Femur (tissue), 1 donor: ENCODE measurements at places on chromosomes 12 and 14.

DNA sequence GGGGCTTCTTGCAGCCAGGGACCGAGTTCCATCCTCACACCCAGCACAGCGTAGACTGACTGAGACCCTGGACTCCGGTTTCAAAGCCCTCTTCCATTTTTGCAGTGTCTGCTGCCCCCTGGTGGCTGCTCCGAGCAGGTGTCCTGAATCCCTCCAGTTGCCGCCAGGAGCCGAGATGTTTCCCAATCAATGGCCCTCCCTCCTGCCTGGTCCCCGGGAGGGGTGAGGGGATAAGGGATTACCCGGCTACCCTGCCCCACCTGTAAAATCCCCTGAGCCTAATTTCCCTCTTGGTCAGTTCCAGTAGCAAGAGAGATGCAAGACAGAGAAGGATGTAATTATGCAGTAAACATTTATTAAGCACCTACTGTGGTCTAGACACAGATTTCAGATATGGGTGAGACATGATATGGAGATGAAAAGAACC is 55.0 kb downstream of the PHETA1 start:
- peak; percentile 81 for DNase-seq

DNA sequence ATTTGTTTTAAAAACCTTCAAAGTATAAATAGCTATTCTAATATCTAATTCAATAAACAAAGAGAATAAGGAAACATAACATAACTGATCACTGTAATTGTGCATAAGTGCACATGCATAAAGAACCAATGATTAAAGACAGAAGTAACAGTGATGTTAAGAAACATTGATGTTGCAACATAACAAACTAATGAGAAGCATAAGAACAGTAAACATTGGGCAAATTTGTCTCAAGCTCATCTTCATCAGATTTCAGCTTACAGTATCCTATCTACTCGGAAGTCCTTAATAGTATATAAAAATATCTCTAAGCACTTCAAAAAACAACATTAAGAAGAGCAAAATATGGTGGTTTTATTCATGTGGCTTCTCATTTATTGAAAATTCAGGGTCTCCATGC is 97.6 kb downstream of the GARIN6 start:
- DNase-seq, result no peak

GRCh38 chr14:23009939-23010726 is at the start of gene C14orf93:
Gene C14orf93 (minus strand): TSS chr14:23010143. CDS start chr14:22999023, 11,120 bp downstream.
- peak; percentile 90 for DNase-seq

GRCh38 chr12:95440401-95440800 is 33.6 kb upstream of the METAP2 start:
- no peak for DNase-seq

DNA sequence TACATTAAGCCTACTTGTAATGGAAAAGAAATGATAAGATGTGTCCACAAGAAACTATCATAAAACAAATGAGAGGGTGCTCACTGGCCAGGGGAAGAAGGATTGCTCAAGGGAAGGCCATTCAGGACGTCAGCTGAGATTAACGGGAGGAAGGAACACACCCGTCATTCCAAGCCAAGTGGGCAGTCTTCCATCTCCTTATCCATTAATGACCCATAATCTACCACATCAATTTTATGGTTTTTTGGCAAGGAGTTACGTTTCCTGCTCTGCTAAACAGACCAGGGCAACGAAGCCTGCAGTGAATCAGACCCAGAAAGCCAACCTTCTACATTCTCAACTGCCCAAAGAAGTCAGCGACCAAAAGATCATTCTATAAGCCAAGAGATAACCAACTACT is 25.1 kb downstream of the PRKAB1 start:
- no peak for DNase-seq

DNA sequence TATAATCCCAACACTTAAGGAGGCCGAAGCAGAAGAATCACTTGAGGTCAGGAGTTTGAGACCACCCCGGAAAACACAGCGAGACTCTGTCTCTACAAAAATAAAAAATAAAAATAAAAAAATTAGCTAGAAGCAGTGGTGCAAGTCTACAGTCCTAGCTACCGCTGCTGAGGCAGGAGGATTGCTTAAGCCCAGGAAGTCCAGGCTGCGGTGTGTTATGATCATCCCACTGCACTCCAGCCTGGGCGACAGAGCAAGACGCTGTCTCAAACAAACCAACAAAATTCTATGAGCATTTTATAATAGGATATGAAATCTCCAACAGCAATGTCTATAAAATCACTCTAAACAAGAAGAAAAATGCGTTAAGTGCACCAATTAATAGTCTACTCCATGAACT is 75.3 kb downstream of the PPP1R12A start:
- DNase-seq, result no peak

DNA sequence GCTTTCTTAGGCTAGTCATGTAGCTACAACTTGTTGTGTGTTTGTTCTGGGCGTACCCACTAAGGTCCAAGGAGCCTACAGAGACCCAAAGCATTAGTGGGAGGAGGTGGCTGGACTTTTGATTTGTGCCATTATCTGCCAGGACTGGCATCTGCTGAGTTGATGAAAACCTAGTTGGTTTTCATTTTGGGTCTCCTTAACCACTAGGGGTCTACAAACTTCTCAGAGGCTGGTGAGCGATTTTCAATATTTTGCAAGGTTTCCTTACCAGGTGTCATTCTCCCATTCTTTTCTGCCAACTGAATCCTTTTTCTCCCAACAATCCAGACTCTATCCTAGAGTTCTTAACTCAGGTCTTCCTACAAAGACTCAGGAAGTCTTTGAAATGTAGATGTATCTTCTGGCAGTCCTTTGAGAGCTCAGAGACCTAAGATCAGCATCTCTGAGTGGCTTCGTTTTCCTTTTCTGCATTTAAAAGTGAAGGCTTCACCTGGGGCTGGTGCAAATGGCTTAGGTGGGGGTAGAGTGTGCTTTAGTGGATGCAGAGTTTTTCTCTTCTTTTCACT is 150.0 kb upstream of the RMST start:
- no peak for DNase-seq

- peak; percentile 24 for DNase-seq
Observed at GRCh38 chr14:45252366-45253069, 484 bp downstream of the MIS18BP1 start.

DNA sequence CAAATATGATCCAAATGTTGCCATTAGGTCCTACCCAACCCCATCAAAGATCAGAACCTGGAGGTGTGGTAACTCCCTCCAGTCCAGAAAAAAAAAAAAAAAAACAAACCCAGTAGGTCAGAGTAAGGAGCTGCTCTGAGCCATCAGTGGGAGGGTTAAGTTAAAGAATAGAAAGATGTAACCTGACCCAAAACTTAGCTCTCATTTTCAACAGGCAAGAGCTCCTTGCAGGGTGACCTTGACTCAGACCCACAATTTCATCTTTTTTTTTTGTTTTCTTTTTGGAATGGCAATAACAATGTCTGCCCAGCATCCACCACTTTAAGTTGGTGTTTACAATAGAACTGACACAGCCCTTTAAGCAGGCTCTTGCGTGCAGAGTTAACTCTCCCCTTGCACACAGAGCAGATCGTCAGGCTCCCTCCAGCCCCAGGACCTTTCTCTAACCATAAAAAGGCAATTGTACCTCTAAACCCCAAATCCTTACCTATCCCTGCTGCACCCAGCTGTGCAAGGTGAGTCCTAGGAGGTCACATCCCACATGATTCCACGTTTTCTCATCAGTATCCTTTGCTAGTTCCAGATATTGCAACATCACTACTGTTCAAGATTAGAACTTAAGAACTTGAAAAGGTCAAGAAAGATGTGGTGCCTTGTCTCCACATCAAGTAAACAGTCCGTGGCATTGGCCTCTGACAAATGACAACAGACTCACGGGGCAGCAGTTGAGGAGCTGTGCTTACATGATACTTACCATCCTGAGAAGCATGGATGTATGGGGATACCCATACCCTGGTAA is 178.6 kb upstream of the EEA1 start:
- DNase-seq, result no peak

DNA sequence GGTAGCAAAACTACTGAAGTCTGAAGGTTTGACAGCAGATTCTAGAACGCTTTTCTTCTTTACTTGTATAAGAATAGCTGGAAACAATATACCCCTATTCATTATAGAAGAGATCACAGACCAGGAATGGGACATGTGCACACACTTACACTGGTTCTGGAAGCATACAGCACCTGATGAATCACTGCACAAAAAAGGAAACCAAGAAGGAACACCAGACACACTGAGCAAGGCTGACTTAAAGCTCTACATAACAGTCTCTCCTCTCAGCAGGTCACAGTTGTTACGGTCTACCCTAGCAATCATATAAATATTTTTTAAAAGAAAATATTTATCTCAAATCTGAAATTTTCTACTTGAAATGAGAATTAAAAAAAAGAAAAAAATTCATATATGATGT is 13.5 kb downstream of the ATP2B1 start:
- no peak for DNase-seq

DNA sequence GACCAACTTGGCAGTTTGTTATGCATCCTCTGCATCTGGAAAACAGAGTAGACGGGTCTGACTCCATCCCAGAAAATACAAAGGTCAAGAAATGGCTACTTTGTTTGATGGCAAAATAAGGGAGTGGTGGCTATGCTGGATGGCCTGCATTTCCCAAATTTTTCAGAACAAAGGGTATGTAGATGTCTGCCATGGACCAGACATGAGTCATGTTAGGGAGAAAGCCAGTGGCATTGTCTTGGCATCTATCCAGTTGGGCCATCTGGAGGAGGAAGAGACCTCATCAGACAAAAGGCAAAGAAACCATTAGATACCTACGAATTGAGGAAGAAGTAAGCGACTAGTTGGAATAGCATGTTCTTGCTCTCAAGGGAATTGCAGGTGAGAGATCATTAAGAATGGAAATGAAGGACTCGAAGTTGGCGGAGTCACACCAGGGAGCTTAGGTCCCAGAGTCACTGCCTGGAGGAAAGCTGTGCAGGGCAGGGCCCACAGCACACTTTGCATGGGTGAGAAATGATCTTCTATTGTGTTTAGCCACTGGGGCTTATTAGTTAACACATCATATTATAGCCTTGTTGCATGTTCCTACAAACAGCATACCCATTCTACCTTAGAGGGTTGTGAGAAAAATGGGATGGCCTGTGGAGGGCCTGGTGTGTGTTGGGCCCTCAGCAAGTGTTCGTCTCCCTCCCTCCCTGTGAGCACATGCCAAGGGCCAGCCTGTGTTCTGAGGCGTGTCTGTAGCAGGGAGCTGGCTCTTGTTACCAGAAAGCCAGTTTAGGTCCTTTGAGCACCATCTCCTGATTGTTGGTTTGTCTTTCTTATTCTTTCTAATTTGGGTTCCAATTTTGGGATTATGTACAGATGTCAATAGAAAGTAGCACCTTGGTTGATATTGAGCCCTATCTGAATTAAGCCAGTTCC is 119.4 kb downstream of the KTN1 start:
- DNase-seq, result no peak

DNA sequence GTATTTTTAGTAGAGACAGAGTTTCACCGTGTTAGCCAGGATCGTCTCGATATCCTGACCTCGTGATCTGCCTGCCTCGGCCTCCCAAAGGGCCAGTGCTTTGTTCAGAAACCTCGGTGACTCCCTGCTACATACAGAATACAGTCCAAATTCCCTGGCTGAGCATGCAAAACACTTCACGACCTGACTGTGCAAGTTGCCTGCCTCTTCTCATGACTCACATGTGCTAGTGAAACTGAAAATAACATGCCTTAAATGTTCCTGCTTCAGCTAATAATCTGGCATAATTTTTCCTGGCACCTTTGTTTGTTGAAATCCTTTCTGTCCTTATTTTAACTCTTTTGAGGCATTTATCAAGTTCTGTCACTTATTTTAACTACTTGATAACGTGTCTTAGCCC is 8.2 kb downstream of the DMAC2L start:
- no peak for DNase-seq
